ENCODE measurements at places on chromosomes 6 and 20.

- no peak for DNase-seq
Measured at GRCh38 chr6:66103354-66103753, 396.3 kb upstream of the EYS start.

DNA sequence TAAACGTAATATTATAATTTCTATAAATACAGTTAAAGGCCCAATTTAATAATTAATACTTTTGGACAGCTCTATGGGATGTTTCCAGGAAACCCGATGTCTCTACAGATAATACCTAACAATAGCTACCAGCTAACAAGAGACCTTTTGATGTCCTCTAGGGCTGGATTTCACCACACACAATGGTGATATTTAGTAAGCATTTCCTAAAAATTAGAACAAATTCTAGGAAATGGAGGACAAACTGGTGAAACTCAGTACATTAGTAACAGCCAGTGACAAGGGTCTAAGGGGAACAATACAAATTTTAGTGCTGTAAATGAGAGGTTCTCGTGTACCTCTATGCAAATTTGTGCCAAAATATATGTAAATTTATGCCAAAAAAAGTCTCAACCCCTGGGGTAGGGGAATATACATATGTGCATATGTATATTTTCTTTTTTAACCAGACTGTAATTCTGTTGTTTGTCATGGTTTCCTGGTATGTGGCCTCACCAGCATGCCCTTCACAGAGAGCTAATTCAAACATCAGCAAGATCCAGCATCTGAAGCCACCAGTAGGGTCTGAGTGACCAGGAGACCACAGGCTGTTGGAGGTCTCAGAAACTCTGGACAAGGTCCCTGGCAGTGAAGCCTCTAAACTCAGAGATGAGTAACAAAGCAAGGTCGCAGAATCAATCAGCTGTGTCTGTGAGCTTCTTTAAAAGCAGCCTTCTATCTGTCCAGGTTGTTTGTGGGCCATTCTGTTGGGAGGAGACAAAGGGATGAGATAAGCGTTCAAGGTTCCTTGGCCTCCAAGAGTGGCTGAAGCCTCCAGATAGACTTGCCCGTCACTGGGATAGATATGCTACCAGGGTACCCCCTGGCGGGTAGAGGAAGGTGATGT, 235.1 kb upstream of the RREB1 start:
- no peak for DNase-seq

DNA sequence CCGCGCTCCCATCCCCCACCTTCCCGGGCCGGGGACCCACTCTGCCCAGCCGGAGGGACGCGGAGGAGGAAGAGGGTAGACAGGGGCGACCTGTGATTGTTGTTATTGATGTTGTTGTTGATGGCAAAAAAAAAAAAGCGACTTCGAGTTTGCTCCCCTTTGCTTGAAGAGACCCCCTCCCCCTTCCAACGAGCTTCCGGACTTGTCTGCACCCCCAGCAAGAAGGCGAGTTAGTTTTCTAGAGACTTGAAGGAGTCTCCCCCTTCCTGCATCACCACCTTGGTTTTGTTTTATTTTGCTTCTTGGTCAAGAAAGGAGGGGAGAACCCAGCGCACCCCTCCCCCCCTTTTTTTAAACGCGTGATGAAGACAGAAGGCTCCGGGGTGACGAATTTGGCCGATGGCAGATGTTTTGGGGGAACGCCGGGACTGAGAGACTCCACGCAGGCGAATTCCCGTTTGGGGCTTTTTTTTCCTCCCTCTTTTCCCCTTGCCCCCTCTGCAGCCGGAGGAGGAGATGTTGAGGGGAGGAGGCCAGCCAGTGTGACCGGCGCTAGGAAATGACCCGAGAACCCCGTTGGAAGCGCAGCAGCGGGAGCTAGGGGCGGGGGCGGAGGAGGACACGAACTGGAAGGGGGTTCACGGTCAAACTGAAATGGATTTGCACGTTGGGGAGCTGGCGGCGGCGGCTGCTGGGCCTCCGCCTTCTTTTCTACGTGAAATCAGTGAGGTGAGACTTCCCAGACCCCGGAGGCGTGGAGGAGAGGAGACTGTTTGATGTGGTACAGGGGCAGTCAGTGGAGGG, 2.8 kb downstream of the SOX4 start:
- no peak for DNase-seq

- no peak for DNase-seq
Measured at GRCh38 chr6:135557582-135557981, 60.0 kb upstream of the AHI1 start.

GRCh38 chr20:61516346-61517208, 264.5 kb downstream of the CDH4 start:
- DNase-seq: no peak

DNA sequence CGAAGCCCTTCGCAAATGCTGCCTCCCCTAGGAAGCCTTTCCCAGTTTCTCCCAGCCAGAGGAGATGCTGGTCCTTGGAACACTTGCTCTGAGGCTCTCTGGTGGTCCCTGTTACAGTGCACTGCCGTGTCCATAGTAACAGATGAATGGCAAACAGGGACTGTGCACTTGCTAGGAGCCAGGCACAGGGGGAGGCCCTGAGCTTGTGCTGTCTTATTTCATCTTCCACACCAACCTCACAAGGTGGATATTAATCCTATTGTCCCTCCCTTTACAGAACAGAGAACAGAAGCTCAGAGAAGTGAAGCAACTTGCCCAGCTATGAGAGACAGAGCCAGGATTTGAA, 19.0 kb downstream of the SRC start:
- no peak for DNase-seq

GRCh38 chr6:111377558-111378120, 105.4 kb downstream of the REV3L start:
- no peak for DNase-seq

DNA sequence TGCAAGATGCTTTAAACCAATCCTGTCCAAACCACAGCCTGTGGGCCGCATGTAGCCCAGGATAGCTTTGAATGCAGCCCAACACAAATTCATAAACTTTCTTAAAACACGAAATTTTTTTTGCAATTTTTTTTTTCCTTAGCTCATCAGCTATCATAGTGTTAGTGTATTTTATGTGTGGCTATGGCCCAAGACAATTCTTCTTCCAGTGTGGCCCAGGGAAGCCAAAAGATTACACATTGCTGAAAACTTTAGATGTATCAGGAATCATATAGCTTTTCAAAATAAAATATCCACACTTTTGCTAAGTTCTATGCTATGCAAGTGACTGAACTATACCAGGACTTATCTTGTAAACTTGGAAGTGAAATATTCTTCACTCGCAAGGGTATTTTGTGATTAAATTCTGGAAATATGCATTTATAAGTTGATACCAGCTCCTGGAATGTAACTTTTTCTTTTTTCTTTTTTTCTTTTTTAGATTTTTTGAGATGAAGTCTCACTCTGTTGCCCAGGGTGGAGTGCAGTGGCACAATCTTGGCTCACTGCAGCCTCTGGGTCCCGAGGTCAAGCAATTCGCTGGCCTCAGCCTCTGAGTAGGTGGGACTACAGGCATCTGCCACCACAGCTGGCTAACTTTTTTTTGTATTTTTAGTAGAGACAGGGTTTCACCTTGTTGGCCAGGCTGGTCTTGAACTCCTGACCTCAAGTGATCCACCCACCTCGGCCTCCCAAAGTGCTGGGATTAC, 49.8 kb downstream of the MTHFD1L start:
- no peak for DNase-seq

GRCh38 chr6:36924131-36924530, 30.4 kb upstream of the PI16 start:
- no peak for DNase-seq

- DNase-seq: no peak
Measured at GRCh38 chr6:97077380-97077779, 152.9 kb downstream of the KLHL32 start.

GRCh38 chr6:44222486-44223318, 693 bp upstream of the SLC29A1 start:
- no peak for DNase-seq

- no peak for DNase-seq
Measured at GRCh38 chr20:18005170-18005989, 36.6 kb downstream of the MGME1 start.

GRCh38 chr6:80969439-80969838, 783.0 kb downstream of the TENT5A start:
- no peak for DNase-seq

DNA sequence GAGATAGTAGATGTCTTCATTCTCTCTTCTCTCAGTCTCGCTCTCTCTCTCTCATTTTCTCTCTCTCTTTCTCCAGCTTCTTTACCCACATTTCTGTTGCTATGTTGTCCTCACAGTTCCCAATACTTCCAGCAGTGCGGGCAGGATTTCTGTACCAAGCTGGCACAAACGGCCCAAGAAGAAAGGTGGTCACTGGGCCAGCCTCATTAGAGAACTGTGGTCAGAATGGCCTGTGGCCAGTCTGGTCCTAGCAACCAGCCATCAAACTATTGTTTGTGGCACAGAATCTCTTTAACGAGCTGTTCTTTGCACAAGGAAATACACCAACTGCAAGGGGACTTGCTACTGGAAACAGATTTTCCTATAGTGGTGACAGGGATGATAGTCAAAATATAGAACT, 81.3 kb downstream of the SEL1L2 start:
- no peak for DNase-seq

DNA sequence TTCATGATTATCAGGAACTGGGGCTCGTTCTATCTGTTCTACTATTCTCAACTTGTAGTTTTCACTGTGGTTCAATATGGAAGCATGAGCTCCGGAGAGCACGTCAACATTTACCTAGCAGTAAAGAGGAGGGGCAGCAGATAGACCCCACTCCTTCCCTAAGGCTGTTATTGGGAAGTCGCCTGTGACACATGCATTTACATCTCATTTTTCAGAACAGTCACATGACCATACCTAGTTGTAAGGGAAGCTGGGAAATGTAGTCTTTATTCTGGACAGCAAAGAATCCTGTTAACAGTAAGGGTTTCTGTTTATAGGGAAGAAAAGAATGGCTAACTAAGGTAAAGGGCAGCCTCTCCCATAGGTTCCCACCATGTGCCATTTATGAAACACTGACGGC, 158.3 kb downstream of the ZFP64 start:
- no peak for DNase-seq

GRCh38 chr6:111462770-111463391, 20.1 kb downstream of the REV3L start:
- no peak for DNase-seq

GRCh38 chr20:16580147-16580546, 6.9 kb upstream of the KIF16B start:
- DNase-seq: no peak

DNA sequence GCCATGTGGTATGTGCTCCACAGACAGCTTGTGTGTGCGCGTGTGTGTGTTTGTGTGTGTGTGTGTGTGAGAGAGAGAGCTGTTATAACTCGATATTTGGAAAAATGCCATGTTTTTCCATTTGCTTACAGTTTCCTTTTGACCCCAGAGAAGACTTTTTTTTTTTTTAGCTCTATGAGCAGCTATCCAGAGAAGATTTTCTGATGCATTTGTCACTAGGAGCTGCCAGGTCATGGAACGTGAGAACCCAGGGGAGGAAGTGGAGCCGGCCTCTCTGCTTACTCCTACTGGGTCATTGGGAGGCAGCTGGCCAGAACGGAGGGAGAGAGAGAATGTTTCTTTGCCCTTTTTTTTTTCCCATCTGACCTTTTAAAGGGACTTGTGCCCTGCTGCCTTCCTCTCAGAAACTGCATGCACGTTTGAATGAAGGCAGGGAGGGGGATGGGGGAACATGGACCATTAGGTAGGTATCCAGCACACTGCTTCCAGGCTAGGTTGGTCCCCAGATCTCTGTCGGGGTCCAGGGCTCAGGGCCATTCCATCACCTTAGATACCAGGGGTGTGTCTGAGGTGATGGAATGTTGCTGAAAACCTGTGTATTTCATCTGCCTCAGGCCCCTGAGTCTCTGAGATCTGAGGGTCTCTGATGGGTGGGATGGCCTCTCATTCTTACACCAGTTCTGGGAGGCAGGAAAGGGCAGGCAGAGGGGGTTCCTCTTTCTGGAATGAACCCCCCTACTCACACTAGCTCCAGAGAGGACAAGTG, 11.2 kb upstream of the MRPS18A start:
- DNase-seq: no peak

GRCh38 chr20:20489054-20489453, 121.2 kb downstream of the INSM1 start:
- no peak for DNase-seq

GRCh38 chr20:7695051-7695495, 245.2 kb downstream of the HAO1 start:
- DNase-seq: no peak

DNA sequence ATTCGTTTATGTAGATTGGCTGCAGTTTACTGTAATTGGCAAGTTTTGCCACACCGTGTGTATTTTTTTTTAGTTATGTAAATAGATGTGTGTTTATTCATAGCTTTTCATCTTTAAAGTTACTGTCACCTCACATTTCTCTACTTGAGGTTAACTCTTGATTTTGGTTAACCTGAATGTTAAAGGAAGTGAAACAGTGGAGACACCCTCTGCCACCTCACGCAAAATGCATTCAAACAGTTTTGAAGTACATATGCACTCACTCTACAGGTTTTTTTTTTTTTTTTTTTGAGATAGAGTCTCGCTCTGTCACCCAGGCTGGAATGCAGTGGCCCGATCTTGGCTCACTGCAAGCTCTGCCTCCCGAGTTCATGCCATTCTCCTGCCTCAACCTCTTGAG, 17.7 kb downstream of the OR2A4 start:
- DNase-seq: no peak

GRCh38 chr6:37628611-37629320, 68.9 kb downstream of the MDGA1 start:
- no peak for DNase-seq

DNA sequence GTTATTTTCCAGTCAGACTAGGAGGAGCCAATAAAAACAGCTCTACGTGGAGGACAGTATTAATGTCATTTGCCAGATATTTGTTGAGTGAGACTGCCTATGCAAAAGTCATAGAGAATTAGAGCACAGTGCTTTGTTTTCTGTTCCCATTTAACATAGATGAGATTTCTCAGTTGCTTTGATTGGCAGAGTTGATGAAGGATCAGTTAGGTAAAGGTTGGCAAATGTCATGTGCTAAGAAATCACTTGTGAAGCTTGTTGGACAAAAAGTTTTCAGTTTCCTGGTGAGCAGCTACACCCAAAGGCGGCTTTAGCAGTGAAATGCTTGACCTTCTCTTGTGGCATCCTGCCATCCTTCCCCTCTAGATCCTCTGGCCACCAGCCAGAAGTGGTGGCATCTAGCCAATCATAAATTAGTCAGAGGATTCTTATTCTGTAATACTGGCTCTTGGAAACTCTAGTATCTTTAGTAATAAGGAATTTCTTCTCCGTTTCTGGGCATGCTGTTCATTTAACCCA, 37.0 kb downstream of the BCKDHB start:
- peak; percentile 29 for DNase-seq

- DNase-seq: no peak
Measured at GRCh38 chr6:119360262-119360915, 10.8 kb upstream of the MAN1A1 start.

GRCh38 chr6:166512567-166512966, 73.9 kb downstream of the RAMACL start:
- no peak for DNase-seq

- DNase-seq: no peak
Measured at GRCh38 chr6:98286620-98287019, 547.8 kb upstream of the POU3F2 start.
